Muscle of back (tissue), 13 donors: ENCODE measurements at places on chromosomes 11 and 22.

- peak; percentile 24 for DNase-seq
These were observed 2.9 kb upstream of the BTBD10 start for GRCh38 chr11:13465909-13466371.

DNA sequence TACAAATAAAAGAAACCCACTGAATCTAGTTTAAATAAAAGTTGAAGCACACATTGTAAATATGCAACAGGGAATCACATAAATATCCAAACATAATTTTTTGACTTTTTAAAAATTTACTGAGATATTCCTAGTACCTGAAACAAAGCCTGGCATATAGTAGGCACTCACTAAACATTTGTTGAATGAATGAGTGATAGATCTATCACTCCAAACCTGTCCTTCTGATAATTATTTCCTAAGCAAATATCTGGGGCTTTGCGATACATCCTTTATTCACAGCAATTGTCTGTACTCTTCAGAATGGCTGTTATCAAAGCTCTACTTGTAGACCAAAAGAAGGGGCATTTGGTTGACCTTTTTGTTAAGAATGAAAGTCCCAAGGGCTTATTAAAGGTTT lies 2.6 kb upstream of the PSMA1 start:
- no peak for DNase-seq

DNA sequence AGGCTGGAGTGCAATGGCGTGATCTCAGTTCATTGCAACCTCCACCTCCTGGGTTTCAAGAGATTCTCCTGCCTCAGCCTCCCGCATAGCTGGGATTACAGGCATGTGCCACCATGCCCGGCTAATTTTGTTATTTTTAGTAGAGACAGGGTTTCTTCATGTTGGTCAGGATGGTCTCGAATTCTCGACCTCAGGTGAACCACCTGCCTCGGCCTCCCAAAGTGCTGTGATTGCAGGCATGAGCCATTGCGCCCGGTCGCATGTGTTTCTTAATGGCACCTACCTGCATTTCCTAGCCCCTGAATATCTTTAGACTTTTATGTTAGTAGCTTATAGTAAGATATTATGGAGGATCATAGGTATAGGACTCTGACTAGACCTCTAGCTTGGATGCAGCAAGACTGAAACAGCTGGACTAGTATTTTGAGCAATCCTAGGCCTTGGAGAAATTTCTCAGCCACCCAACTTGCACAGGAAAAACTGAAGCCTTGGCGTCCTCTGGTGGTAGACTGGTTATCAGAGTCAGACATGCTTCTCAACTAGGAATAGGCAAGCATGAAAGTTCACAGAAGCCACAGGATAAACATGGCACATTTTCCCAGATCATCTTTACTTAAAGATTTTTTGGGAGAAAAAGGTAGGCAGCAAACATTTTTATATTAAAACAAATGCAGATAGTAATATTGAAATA lies 22.7 kb upstream of the C1QTNF4 start:
- peak; percentile 60 for DNase-seq

DNA sequence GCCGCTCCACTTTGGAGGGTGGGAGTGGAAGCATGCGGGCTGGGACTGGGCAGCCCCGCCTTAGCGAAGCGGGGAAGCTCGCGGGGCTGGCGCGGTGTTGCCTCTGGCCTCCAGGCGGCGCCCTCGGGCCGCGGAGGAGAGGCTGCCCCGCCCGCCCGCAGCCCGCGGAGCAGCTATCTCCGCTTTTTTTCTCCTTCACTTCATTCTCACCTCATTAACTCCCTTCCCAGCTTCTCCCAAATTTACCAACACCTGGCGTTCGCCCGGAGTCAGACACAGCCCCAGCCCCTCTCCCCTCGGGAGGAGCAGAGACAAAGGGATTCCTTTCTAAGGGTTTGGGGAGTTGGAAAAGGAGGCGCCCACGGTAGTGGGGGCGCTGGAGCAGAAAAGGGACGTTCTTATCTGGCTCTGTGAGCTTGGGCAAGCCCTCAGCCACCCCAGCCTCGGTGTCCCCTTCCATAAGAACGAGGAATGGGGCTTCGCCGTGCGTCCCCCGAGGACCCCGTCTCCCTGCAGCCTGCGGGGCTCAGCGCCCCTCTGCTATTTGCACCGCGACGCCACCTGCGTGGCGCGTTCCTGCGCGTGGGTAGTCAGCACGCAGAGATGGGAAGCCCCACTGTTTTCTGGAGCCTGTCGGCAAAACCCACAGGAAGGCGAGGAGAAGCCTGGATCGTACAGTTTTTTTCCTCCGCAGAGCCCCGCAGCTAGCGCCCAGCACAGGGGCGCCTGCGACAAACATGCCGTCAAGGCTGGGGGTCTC lies 1.5 kb upstream of the WNT11 start:
- peak; percentile 89 for DNase-seq

DNA sequence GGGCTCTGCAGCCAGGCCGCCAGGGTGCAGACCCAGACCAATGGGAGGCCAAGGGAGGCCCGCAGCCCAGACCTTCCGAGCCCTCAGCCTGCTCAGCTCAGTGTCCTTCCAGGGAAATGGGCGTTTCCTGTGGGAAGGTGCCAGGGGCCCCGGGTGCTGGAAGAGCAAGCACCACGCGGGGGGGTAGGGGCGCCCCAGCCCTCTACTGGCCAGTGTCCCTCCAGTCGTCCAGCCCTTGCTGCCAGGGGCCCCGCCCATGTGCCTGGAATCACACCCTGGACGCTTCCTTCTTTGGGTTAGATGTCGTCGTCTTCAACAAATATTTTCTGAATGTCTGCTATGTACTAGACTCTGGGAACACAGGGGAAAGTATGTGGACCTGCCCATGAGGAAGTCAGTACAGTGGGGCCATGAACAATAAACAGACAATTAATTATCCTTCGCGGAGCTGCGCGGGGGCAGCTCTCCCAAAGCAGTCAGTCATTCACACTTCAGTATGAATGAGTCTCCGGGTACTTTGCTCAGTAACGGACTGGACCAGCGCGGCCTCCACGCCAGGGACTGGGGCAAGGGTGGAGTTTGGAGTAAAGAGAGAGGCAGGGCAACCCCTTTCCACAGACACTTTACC lies 60.2 kb downstream of the CDKN1C start:
- peak; percentile 64 for DNase-seq

GRCh38 chr11:9250139-9250582 lies 15.0 kb downstream of the DENND5A start:
- DNase-seq, result no peak

GRCh38 chr11:86670181-86670580 lies 2.2 kb downstream of the ME3 start:
- no peak for DNase-seq

DNA sequence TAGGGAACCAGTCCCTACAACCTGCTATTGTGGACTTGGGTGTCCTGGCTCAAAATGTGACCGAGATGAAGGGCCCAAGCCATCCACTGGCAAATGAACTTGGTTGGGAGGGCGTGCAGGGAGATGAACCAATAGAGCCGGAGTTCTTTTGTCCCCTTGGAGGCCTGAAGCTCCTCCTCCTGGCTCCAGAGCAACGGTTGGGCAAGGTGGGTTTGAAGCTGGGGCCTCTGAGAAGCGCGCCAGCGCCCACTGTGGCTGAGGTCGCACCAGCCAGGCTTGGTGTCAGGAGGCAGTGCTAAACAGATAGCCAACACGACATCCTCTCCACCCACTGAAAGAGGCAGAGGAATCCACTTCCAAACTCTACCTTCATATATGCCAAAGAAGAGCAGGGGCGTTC lies 36.0 kb upstream of the PACSIN2 start:
- no peak for DNase-seq

GRCh38 chr22:47210112-47210657 lies 447.7 kb downstream of the TBC1D22A start:
- no peak for DNase-seq
